ENCODE measurements at places on chromosomes 12 and 14.

GRCh38 chr14:77067632-77068516 is 30.2 kb upstream of the CIPC start:
- peak; percentile 40 for DNase-seq

DNA sequence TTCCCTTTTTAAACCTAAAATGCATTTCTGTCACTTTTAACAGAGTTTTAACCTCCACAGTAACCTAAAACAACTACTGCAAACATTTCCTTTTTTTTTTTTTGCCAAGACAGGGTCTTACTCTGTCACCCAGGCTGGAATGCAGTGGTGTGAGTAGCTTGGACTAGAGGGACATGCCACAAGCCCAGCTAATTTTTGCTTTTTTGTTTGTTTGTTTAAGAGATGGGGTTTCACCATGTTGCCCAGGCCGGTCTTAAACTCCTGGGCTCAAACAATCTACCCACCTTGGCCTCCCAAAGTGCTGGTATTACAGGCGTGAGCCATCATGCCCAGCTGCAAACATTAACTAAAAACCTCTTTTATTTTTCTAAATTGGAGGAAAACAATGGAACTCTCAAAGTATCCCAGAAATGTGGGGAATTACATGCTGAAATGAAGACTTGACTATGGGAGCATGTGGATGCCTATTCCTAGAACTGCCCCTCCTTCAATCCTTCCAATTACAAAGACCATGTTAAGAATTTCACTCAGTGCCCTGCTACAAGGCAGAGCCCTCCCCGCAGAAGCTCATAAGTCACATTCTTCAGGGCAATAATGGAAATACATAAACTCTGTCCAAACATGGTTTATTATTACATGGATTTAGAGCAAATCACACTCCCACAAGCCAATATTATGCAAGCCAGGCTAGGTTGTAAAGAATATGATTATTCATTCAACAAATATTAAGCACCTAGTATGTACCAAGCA is 66.9 kb downstream of the C12orf56 start:
- no peak for DNase-seq

- no peak for DNase-seq
These were observed 74.6 kb upstream of the BCL11B start for GRCh38 chr14:99346470-99347080.

DNA sequence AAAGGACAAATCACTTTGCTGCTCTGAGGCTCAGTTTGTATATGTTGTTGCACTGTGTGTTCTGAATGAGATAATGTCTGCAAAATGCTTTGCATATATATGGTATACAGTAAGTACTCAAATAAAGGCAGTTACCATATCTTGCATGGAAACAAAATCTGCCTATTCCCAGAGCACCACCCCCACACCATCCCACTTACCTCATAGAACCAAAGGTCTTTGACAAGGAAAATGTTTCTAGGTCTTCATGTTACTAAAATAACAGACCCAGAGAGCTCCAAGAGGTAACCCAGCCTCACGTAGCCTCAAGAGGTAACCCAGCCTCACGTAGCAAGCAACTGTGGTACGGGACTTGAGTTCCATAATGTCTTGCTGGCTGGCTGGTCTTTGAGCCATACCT is 71.6 kb upstream of the CMKLR1 start:
- DNase-seq: no peak

- DNase-seq: no peak
These were observed 14.8 kb downstream of the SNW1 start for GRCh38 chr14:77746064-77746702.

DNA sequence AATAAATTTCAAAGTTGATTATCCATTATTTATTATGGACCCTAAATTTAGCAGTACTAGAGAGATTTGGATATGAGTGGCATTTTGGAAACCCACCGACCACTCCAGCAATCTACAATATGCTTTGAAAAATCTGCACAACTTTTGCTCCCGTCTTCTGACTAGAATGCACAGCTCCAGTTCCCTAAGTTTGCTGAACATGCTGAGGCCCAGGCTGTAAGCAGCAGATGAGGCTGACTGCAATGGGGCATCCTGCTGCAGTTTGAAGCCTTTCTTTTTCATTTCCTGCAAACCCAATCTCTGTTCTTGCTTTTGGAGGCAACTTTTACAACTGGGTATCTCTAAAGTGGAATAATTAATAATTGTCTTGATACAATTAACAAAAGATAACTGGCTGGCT is 405.8 kb downstream of the ATP23 start:
- DNase-seq: no peak

DNA sequence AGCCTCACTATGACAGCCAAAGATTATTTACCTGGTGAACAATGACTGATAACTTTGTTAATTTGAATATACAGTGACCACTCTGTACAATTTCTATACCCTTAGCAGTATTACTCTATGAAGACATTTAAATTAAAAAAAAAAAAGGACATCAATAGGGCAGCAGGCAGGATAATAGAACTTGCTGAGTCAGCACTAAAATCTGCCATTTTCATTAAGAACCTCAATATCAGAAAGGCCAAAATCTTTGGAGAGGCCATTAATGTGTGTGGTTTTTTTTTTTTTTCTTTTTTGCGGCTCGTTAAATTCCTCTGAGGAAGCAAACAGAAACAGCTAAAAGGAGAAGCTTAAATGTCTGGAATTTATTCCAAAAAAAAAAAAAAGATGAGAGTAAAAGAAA is 73.7 kb downstream of the FOXN3 start:
- DNase-seq: no peak

DNA sequence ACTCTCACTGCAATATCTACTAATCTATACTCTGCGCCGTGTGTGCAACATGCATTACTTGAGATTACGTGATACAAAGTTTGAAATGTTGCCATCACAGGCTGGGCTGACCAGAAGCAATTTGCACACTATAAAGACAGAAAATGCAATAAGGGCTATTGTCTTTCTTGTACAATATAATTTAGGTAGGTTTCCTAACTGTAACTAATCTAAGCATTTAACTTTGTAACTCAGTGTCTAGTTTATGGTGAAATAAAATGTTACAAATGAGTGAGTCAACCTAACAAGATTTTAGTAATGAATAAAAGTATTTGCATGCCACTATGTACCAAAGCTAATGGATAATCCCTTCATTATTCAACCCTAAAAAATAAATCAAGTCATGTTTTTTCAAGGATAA is 57.8 kb downstream of the LRP6 start:
- DNase-seq: no peak

DNA sequence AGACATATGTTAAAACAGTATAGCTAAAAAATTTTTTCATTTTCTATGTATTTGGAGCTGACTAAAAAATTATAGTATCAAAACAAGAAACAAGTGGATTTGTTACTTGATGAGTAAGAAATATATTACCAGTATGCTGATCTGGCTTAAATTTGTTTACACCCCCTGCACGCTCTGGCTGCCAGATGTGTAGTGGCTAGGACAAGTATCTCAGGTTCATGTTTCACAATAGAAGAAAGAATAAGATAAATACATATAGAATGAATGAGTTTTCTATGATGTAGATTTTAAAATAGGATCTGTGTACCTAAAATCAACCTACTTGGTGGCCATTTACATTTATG is 13.1 kb downstream of the NAA30 start:
- no peak for DNase-seq

DNA sequence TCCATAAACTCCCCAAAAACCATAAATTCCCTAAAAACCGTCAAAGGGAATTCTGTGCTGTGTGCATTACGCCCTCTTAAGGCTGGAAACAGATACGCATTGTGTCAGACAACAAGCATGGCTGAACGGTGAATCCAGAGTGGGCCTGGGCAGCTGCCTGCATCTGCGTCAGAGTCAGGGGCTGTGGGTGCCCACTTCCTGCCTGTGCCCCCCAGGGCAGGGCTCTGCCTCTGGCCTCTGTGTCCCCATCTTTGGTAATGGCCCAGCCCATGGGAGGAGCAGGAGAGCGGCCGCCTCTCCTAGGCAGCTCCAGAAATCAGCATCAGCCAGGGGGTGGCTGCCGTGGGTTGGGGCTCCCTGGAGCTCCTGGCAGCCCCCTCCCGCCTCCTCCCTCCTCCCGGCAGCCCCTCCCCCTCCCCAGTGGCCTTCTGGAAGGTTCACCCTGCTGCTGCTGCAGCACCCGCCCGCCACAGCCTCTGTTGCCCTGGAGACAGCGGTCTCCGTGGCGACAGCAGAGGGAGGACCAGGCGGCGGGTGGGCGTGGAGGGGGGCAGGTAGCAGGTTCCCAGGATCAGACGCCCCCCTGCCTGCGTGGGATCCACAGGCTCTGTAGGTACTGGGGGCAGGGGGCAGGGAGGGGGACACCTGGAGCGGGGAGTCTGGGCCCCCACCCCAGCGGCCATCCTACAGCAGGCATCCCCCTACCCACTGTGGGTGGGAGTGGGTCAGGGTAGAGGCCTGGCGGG is 5.9 kb downstream of the MMP17 start:
- no peak for DNase-seq

GRCh38 chr14:105343194-105343593 is 28.6 kb downstream of the PACS2 start:
- DNase-seq: no peak

DNA sequence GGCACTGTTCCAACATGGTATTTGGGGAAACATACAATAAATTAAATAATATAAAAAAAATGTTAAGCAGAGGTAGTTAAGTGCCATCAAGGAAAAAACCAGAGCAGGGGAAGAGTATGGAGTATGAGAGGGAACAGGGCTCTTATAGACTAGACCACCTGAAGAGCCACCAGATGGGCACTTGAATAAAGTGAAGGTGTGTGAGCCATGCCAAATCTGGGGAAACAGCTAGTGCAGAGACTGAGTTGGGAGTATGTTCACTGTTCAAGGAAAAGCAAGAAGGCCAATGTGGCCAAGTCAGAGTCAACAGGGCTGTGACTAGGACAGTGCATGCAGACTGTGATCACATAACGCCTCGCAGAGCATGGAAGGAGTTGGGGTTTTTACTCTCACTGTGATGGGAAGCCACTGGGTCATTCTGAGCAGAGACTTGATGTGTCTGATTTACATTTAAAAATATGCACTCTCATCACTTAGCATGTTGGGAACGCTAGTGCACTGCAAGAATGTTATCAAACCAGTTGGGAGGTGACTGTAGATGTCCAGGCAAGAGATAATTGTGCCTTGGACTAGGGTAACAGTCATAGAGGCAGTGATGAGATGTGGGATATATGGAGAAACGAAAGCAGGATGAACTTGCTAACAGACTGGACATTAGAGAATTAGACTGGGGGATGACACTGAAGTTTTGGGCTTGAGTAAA is 25.6 kb downstream of the NDUFA12 start:
- no peak for DNase-seq

GRCh38 chr14:103568952-103569351 is 6.2 kb downstream of the COA8 start:
- DNase-seq: no peak

DNA sequence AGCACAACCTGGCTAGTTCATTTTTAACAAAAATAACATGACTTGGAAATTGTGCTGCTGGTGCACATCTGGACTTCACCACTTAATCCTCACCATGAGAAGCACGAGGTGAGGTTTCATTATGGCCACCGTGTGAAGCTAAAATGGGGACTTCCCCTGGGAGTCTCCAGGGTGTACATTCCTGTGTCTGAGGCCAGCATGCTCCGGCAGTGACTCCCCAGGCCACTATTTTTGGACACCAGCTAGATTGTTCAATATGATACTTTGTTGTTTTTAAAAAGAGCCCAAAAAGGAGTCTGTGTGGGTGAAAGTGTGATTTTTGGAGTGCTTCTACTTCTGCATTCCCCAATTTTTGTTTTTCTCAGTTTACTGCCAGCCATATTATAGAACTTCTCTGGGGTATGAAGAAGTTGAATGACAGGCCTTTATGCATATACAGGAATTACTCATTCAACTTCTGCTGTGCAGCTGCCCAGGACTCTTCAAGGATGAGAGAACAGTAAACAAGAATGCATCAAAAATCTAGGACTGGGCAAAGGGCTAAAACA is 16.9 kb upstream of the AICDA start:
- DNase-seq: no peak

GRCh38 chr14:99427632-99428300 is 52.9 kb downstream of the SETD3 start:
- DNase-seq: no peak

DNA sequence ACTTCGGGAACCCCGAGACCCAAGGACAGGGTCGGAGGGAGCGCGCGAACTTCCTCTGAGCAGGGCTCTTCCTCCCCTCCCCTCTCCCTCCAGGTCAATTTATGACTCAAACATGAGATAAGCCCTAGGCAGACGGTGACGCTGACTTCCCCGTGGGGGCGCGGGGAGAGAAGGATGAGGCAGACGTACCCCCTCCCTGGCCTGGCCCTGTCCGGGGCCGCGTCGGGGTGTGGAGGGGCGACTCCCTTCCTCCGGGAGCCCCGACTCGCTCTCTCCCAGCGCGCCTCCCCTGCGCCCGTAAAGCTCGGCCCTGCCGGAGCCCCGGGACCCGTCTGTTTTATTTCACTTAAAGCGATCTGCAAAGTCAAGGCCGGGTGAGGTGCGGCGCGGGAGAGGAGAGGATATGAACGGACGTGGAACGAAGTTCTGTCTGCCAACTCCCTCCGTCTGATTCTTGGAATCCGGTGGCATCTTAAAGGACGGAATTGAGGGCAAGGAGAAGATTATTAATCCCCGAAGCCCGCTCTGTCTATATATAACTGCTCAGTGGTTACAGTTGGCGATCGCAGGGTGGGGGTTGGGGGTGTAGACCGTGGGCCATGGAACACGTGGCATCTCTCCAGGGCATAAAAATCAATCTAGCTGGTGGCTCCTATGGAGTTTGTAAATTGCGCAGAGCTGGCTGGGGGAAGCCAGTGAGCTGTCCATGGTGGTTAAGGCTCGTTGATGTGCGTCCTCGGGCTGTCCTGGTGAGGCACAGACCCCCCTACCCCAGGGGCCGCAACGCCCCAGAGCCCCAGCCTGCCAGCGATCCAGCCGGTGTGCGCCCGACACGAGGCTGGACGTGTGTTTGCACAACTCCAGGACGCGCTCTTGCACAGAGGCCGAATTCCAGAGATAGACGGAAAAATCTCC is 2.9 kb upstream of the PTHLH start:
- DNase-seq: no peak

- no peak for DNase-seq
These were observed 97.1 kb upstream of the DAAM1 start for GRCh38 chr14:59091404-59091803.

DNA sequence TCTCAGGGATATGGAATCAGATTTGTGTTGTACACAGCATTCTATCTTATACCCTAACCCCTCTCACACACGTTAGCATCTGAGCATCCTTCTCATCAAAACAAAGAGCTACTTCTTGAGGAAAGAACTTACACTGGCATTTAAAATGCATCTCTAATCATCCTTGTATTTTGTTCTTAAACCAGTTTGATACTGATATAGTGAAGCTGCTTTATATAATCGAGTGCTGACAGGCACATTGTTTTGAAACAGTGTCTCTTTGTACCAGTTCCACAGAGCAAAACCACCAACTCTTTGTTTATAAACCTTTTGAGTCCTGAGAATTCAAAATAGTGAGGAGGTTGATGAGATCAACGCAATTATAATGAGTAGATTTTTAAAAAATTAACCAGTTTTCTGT is 8.8 kb downstream of the GPR33 start:
- no peak for DNase-seq

GRCh38 chr12:104750061-104750460 is 208.0 kb downstream of the SLC41A2 start:
- DNase-seq: no peak

Measured in stimulated activated CD4-positive, alpha-beta T cell treated with anti-CD3 and anti-CD28 coated beads, Interleukin-12 subunit alpha, Interleukin-12 subunit beta, amount 100 ng/mL, for 24 hours (primary cell).